Stimulated activated CD4-positive, alpha-beta T cell treated with anti-CD3 and anti-CD28 coated beads, TNF-alpha, amount 100 ng/mL, for 48 hours (primary cell): ENCODE measurements at places on chromosomes 7 and 10.

DNA sequence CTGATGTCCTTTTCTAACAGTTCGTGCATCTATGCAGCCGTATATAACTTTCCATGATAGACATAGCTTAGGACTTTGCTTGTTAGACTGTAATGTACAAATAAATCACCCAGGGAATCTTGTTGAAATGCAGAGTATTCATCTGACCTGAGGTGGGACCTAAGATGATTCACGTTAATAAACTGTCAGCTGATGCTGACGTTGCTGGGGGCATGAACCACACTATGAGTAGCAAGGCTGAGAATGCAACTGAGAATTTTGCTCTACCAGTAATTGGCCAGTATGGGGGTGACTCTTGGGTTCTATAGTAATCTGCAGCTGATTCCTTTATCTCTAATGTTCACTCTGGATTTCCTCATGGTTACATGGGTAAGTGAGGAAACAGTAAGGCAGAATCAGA is 130.1 kb upstream of the MALRD1 start:
- DNase-seq, result no peak

DNA sequence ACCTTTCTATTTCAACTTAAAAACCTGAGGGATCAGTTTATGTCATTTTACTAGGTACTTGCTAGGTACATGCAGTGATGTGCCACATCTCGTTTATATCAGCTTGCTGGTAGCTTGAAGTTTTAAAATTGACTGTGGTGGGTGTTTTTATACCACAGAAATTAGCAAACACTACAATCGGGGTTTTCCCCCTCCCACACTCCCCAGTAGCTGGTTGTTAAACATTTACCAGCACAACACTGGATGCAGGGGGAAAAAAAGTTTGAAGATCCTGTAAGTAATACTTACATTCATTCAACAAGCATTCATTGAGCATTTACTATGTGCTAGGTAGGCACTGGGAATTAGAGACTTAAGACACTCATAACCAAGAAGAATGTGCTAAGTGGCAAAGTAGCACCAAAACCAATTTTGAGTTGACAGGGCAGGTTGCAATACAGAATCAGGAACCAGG is 32.6 kb downstream of the USP6NL start:
- DNase-seq, result peak; percentile 26

DNA sequence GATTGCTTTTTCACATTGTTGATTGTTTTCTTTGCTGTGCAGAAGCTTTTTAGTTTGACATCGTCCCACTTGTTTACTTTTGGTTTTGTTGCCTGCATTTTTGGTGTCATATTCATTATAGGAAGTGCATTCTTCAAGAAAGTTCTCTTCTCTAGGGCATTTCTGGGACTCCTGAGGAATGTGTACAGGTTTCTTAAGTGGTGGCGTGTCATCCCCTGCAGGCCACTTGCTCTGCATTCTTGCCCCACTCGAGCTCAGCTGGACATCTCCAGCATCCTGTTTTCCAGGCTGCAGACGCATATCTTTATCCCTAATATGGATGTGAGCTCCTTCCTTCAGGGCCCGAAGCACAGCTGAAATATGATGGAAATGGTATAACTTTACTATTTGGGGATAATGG is 255.6 kb upstream of the HABP2 start:
- DNase-seq, result no peak

DNA sequence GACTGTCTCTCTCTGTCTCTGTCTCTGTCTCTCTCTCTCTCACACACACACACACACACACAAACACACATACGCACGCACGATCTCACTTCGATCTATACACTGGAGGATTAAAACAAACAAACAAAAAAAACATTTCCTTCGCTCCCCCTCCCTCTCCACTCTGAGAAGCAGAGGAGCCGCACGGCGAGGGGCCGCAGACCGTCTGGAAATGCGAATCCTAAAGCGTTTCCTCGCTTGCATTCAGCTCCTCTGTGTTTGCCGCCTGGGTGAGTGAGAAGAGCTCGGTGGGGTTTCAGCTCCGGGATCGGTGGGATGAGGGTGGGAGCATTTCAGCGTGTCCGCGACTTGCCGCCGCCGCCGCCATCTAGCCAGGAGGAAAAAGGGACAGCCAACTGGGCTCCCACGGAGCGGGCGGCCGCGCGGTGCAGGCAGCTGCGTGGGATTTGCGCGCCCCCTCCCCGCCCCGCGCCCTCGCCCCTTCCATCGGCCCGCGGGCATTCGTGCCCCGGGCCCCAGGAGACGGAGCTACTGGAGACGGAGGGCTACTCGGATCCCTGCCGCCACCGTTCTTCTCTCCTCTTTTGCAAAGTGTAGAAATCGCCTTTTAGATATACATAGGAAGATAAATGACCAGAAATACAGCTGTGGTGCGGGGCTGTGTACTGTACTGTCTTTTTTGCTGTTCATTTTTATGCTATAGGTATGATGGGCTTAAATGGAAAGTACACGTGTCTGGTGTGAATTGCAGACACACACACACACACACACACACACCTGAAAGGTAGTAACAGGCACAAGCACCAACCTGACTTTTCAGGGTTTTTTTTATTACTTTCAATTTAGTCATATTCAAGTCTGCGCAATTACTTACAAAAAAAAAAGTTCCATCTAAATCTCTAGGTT is 581 bp downstream of the PTPRZ1 start:
- no peak for DNase-seq

DNA sequence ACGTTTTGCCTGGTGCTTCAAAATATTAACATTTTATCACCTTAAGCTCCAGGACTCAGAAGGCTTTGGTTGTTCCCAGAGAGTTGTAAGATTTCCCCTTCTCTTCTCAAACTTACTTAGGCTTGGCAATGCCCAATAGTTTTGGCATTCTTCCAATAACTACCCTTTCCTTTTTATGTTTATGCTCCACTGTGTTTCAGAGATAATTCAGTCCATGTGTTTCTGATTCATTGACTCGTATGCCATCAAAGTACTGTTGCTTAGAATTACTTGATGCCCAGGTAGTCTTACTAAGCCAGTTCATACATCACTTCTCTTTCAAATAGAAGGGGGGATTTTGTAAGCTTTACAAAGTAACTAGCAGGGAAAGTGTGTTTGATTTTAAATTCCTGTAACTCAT is 66.6 kb downstream of the AGMO start:
- DNase-seq, result no peak

- DNase-seq, result no peak
Observed at GRCh38 chr7:112336936-112337576, 113.2 kb upstream of the IFRD1 start.

- no peak for DNase-seq
Observed at GRCh38 chr10:16919121-16919982, 102.1 kb upstream of the RSU1 start.

- DNase-seq, result no peak
Observed at GRCh38 chr10:95741807-95742467, 14.0 kb upstream of the ENTPD1 start.

- peak; percentile 47 for DNase-seq
Observed at GRCh38 chr10:87818505-87819288, 671 bp upstream of the ATAD1 start.

- no peak for DNase-seq
Observed at GRCh38 chr7:142301923-142302550, 44.2 kb upstream of the PRSS58 start.

DNA sequence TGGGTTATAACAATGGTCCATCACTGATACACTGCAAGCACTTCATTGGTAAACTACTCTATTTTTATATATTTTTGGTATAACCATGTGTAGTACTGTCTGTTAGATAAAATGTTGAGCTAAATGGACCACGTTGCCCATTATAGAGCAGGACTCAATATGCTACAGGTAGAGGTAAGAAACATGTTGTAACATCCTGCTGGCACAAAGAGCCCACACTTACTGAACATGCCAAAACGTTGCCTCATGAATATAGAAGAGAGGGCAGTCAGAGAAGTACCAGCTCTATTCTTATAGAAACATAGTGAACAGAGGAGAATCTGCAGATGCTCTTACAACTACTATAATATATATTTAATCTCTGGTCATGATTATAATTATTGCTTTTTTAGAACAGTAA is 18.4 kb upstream of the MET start:
- no peak for DNase-seq

- DNase-seq, result no peak
Observed at GRCh38 chr7:107658467-107658866, 2.2 kb upstream of the SLC26A4 start.

DNA sequence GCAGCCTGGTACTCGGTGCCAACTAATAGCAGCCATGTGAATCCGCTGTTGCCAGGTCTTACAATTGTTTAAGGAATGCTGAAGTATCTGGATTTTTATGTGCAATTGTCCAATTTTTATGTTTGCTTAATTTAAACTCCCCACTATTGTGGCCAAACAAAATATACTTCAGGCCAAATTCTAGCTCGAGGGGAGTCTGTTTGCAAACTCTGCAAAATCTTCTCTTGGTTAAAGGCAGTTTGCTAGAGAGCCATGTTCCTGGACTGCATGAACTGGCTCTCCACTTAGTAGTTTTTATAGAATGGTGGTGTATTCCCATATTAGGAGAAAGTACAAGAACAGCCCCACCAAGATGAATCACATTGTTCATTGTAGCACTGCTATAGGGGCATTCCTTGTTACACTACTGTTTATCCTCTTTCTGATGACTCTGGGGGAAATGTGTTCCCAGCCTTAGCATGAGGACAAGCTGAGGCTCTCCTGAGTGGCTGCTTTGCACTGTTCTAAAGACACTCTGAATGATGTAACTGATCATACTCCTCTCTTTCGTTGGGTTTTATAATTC is 178.0 kb upstream of the GLI3 start:
- DNase-seq, result no peak

DNA sequence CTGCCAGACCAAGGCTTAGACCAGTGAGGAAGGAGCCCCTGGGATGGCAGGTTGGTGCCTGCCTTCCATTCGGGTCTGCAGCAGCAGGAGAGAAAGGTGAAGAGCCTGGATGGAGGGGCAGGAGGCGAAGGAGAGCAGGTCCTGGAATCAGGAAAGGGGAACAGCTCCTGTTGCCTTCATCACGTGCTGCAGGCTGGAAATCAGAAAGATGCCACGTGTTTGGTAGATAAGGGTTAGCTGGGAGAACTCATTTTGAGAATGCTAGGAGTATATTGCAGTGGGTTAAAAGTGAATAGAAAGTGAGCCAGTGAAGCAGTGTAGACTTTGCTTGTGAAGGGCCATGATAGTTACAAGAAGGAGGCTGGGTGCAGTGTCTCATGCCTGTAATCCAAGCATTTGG is 371.8 kb downstream of the PAXIP1 start:
- DNase-seq, result no peak
